ENCODE measurements at places on chromosomes 13 and 19.

GRCh38 chr13:30179597-30180276 is 127.6 kb downstream of the KATNAL1 start:
- no peak for DNase-seq

- no peak for DNase-seq
These were observed 11.2 kb upstream of the LYPD3 start for GRCh38 chr19:43476606-43477005.

DNA sequence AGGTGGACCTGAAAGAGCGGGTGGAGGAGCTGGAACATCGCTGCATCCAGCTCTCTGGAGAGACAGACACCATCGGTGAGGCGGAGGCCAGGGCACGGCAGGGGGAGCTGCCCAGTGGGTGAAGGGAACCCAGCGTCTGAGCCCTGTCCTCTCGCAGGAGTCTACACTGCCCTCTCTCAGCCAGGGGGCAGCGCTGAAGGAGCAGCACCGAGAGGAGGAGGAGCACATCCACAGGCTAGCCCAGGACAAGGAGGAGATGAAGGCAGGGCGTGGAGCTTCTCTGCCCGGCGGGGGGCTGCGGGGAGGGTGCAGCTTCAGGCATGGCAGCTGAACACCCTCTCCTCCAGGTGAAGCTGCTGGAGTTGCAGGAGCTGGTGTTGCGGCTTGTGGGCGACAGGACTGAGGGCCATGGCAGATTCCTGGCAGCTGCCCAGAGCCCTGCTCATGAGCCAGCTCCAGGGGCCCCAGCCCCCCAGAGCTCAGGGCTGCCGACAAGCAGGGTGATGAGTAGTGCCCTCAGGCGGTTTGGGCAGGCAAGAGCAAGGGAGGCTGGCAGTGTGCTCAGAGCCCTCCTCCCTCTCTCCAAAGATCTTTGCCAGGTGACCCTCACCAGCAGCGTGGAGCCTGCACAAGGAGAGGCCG is 31.4 kb upstream of the ZNF492 start:
- DNase-seq = no peak

GRCh38 chr19:55275851-55276719 is 3.8 kb downstream of the HSPBP1 start:
- no peak for DNase-seq

DNA sequence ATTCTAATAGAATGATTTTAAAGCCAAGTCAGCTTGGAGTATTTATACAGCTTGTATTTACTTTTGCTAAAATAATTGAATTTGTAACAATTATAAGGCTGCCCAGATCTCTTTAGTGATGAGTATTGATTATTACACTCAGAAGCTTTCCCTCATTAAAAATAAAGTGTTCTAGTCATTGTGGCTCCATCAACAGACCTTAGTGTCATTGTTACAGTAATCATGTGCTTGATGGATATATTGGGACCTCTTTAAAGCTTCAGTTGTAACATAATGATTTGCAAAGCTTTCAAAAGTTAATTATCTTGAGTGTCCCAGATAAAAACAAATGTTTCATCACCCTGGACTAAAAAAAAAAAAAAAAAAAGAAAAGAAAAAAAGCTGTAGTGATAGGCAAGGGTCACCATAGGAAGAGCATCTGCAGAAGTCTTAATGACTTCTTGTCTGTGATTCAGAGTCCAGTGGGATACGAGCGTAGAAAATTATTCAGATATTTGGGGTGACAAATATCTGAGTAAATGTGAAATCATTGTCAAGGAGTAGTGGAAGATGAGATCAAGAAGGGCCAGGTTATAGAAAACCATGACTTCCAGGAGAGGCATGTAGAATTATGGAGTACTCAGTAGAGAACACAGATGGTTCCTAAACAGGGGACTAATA is 369.6 kb downstream of the DCT start:
- no peak for DNase-seq

DNA sequence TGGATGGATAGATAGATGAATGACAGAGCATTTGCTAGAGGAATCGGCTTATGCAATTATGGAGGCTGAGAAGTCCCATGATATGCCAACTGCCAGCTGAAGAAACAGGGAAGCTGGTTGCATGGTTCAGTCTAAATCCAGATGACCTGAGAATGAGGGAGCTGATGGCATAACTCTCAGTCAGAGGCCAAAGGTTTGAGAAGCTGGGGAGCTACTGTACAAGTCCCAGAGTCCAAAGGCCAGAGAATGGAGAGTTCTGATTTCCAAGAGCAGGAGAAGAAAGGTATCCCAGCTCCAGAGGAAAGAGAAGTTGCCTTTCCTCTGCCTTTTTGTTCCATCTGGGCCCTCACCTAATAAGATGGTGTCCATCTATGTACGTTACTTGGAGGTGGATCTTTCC is 108.3 kb downstream of the CDK8 start:
- DNase-seq = no peak

DNA sequence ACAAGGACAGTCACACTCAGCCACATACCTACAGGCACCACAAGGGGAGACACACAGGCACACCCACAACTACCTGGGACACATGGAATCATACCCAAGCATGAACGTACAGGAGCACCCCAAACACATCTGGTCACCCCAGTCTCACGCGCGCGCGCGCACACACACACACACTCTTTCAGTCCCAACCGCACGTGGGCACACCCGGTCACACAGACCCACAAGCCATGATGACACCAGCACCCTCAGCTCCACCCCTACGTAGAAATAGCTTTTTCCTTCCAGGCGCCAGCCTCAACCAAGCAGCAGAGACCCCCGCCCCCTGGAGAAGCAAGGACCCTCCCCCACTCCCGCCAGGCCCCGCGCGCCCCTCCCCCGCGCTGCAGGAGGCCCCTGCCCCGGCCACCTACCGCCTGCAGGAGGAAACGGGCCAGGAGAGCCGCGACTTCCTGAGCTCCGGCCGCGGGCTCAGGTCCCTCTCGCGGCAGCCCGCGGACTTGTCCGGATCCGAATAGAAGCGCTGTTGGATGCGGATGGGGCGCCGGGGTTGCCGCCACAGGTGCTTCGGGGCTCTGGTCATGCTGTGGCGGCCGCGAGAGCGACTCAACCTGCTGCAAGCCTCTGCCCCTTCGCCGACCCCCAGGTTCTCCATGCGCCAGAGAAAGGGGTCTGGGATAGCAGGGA is 6.4 kb upstream of the PDE4C start:
- no peak for DNase-seq
